IMR-90 (cell line): ENCODE measurements at places on chromosomes 1 and 21. TPM values are rescaled to one million over a fixed set of nuclear protein-coding genes. Genes with fewer than 3 reads are reported as not detected.
A peak's percentile ranks its signal among the peaks of the same experiment; 100 is the strongest.

DNA sequence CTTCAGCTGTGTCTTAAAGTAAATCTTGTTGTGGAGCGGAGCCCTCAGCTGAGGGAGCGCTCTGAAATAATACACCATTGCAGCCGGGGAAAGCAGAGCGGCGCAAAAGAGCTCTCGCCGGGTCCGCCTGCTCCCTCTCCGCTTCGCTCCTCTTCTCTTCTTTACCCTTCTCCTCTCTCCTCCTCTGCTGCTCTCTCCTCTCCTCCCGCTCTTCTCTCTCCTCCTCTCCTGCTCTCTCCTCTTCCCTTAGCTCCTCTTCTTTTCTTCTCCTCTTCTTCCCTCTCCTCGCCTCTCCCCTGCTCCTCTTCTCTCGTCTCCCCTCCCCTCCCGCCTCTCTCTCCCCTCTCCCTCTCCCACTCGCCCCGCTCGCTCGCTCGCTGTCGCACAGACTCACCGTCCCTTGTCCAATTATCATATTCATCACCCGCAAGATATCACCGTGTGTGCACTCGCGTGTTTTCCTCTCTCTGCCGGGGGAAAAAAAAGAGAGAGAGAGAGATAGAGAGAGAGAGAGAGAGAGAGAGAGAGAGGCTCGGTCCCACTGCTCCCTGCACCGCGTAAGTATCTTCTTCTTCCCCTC lies at the start of gene PROX1:
Gene PROX1 (plus strand): TSS at position 47 of the 580 bp plus-strand sequence. CDS start 8,563 bp downstream, outside the sequence.
- H3K4me3 ChIP-seq: peak within 1 kb of the TSS; percentile 51
- peak; percentile 87 for DNase-seq
- peaks cover 3% of the 10 kb centered on the region; the same call in 1 of the 2 replicates for H3K4me1 ChIP-seq

DNA sequence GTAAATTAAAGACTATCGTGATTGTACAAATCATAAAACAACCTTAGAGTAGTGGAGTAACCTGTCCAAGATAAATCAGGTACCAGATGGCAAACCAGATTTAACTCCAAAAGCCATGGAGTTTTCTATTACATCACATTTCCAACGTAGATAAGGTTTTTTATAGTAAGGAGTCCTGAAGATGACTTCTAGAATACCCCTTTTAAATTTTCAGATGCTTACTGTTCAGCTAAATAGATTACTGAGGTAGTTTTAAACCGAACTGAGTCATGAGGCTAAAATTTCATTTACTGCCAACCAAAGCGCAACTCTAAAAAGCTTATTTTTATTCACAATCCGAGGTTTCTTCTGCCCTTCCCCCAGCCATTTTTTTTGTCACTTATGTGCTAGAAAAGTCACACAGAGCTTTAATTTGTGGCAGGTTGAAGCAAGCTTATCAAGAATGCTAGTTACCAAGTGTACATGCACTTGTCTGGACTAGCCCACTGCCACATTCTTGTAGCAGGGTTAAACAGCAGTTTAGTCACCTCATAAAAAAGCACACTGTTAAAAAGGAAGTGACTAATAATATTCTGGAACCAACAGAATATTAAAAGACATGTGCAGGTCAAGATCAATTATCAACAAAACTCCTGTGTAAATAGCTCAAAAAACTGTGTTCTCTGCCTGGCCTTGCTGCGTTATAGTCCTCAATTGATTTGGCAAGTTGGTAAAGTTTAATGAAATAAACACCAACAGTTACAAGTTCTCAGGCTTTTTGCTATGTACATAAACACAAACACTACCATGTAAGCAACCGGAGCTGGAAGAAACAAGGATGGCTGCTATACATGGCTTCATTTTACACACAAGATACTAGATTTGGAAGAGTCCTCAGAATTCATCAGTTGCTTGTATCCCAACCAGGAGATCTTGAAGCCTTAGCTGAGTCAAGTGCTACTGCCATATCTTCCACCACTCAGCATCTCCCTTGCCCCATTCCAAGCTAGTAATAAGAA lies 180.3 kb upstream of the DMRTA2 start:
- H3K4me3 ChIP-seq: no peak overlapping the region
- no peaks in the 10 kb centered on the region for H3K36me3 ChIP-seq
- DNase-seq: peak; percentile 69
- no peaks in the 10 kb centered on the region for H3K27me3 ChIP-seq

- H3K36me3 ChIP-seq: peaks cover 3% of the 10 kb centered on the region
- H3K4me3 ChIP-seq: no peak overlapping the region
- DNase-seq: no peak
- no peak overlapping the region for H3K27ac ChIP-seq
These were observed 198.6 kb downstream of the PTPRC start for GRCh38 chr1:198837278-198838021.

BLZF1 gene
- total RNA-seq: 24.2 and 38.9 TPM in 2 replicates

- peaks cover 13% of the 10 kb centered on the region for H3K36me3 ChIP-seq
- H3K4me3 ChIP-seq: no peak overlapping the region
- H3K4me1 ChIP-seq: no peaks in the 10 kb centered on the region
- no peaks in the 10 kb centered on the region for H3K27me3 ChIP-seq
- H3K27ac ChIP-seq: no peak overlapping the region
- no peak for DNase-seq
These were observed 35.5 kb downstream of the C21orf91 start for GRCh38 chr21:17783481-17784179.

DNA sequence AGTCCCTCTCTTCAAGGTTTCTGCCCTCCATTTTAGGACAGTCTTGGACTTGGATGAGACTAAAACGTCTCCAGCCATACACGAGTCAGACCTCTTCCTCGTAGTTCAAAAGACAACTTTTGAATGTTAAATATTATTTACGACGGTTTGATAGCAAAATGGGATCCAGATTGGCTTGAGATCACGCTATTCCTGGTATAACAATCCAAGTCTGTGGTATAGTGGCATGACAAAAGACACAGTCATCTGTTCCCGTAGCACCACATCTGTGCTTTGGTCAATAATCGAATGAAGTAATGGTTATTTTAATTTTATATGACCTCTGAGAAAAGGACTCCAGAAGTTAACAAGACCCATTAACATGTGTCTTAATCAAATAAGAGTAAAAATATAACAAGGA lies 7.0 kb downstream of the PCP4 start:
- H3K27ac ChIP-seq: no peak overlapping the region
- no peaks in the 10 kb centered on the region for H3K27me3 ChIP-seq
- no peaks in the 10 kb centered on the region for H3K4me1 ChIP-seq
- DNase-seq: no peak
- H3K4me3 ChIP-seq: no peak overlapping the region
- no peaks in the 10 kb centered on the region for H3K36me3 ChIP-seq

GPX7 gene
- total RNA-seq: 3.1 and 3.4 TPM in 2 replicates

NEXN gene
- total RNA-seq: 5.2 and 10.3 TPM in 2 replicates

DNA sequence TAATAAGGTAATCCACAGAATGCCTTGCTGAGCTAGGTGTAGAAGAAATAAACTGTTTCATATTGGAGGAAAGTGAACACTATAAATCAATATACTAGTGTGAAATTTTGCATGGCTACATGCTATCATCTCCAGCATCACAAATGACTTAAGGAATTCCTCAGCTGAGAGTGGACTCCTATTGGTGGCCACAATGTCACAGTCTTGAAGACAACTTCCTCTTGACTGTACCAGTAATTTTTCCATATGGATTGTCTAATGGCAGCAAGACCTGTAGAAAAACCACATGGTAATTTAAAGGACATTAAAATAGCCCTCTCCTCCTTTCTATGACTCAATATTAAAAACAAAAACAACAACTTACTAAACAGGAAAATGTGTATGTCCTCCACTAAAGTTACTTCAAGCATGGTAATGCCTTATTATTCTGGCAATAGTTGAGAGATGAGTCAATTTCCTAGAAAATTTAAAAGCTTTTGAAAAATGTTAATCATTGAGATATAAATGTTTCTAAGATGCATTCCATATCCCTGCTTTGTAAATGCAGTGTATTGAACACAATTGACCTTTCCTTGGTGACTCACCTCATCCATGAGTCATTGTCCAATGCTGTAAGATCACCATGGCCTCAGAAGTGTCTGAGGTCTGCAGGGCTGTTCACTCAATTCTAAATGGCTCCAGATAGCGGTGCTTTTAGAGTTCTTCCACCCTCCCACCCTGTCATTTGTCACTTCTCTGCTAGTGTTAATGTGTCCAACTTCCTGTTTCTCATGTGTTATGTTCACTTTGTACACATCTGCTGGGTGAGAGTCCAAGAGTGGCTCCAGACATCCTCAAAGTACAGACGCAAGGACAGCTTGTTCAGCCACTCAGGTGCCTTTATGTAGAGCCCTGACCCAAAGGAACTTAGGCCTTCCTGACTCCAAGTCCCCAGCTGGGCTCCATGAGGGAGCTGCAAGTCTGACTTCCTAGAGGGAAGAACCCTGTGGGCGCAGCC lies 32.8 kb upstream of the DNASE2B start:
- DNase-seq: peak; percentile 99
- H3K27me3 ChIP-seq: no peaks in the 10 kb centered on the region
- H3K27ac ChIP-seq: peak overlapping the region; percentile 73
- no peaks in the 10 kb centered on the region for H3K36me3 ChIP-seq
- H3K4me3 ChIP-seq: no peak overlapping the region

DNA sequence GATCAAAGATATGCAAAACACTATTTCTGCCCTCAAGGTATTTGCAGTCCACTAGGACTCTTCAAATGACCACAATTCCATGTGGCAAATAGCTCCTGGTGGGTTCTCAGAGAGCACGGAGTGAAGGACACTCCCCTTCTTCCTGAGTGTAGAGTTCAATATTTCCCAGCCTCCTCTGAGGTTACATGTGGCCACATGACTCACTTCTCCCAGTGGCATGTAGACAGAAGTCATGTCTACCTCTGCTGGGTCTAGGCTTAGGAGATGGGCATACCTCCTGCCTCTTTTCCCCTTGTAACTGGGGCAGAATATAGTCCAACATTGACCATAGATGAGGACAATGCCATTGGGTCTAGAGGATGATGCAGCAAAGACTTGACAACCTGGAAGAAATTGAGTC lies 191.4 kb downstream of the MIS18A start:
- H3K4me3 ChIP-seq: no peak overlapping the region
- peaks cover 3% of the 10 kb centered on the region; the same call in 1 of the 2 replicates for H3K27me3 ChIP-seq
- DNase-seq: no peak
- H3K27ac ChIP-seq: no peak overlapping the region

DNA sequence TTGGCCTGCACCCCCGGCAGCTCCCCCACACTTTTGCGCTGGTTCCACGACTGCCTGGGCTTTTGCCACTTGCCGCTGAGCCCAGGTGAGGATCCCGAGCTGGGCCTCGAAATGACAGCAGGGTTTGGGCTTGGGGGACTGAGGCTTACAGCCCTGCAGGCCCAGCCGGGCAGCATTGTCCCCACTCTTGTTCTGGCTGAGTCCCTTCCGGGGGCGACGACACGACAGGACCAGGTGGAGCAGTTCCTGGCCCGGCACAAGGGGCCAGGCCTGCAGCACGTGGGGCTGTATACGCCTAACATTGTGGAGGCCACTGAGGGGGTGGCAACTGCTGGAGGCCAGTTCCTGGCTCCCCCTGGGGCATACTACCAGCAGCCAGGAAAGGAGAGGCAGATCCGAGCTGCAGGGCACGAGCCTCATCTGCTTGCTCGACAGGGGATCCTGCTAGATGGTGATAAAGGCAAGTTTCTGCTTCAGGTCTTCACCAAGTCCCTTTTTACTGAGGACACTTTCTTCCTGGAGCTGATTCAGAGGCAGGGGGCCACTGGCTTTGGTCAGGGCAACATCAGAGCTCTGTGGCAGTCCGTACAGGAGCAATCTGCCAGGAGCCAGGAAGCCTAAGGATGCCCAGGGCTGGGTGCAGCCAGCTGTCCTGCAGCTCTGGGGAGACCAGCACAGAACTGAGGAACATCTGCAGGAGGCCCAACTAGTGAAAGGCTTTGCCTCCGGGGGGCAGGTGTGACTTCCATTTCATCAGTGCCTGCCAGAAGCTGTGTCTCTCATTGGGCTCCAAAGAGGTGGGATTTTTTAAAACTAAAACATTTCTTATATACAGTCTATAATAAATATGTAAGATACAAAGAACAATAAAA lies 1.2 kb downstream of the HPDL start:
- peaks cover 16% of the 10 kb centered on the region for H3K36me3 ChIP-seq
- H3K4me1 ChIP-seq: no peaks in the 10 kb centered on the region
- no peaks in the 10 kb centered on the region for H3K27me3 ChIP-seq
- H3K27ac ChIP-seq: no peak overlapping the region

CD244 gene
- total RNA-seq: not detected in 2 replicates

TMPRSS2 gene
- total RNA-seq: not detected in 2 replicates

GABRD gene
- total RNA-seq: not detected in 2 replicates

CTTNBP2NL gene
- 22.0 and 31.7 TPM in 2 replicates for total RNA-seq

DNA sequence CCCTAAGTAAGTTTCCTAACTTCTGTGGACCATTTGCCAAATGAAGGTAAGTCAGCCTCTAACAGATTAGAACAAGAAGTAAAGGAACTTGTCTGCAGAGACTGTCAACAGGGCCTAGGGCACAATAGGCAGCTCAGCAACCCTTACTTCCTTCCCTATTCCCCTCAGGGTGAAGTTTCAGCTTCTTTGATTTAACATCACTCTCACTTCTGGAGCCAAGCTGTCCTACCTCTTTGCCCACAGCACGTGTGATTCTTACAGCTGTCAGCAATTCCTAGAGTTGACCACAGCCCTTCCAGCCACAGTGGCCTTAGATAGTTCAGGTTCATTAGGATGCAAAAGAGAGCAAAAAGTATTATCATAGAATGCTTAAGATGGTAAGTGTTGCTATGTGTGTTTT lies 7.6 kb upstream of the EIF4G3 start:
- no peaks in the 10 kb centered on the region for H3K27me3 ChIP-seq
- H3K27ac ChIP-seq: no peak overlapping the region
- no peak overlapping the region for H3K4me3 ChIP-seq
- DNase-seq: no peak

DNA sequence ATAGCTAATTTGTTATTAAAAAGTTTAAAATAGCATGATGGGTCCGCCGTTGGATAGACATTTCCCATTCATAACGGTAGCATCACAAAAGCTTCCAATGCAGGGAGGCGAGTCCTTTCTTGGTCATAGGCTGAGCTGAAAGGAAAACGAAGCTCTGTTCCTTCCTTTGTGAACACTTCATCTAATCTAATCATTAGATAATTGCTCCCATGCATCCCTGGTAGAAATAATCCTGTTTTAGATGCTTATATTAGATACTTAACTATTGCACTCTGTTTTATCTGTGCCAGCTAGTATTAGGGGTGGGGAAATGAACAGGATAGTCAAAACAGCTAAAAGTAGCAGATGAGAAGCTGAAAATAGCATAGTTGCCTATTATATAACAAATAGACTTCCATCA lies 215.0 kb downstream of the SLC35F3 start:
- no peak overlapping the region for H3K27ac ChIP-seq
- no peaks in the 10 kb centered on the region for H3K4me1 ChIP-seq
- H3K27me3 ChIP-seq: no peaks in the 10 kb centered on the region
- no peaks in the 10 kb centered on the region for H3K36me3 ChIP-seq
- DNase-seq: no peak
- H3K4me3 ChIP-seq: no peak overlapping the region

USH2A gene
- under 0.01 TPM in 2 replicates for total RNA-seq

GRCh38 chr1:231420959-231421545 lies 1.0 kb downstream of the EGLN1 start:
- peak; percentile 48 for DNase-seq
- no peaks in the 10 kb centered on the region for H3K27me3 ChIP-seq
- peak overlapping the region; percentile 98 for H3K27ac ChIP-seq
- H3K36me3 ChIP-seq: no peaks in the 10 kb centered on the region; the same call in 1 of the 2 replicates

DNA sequence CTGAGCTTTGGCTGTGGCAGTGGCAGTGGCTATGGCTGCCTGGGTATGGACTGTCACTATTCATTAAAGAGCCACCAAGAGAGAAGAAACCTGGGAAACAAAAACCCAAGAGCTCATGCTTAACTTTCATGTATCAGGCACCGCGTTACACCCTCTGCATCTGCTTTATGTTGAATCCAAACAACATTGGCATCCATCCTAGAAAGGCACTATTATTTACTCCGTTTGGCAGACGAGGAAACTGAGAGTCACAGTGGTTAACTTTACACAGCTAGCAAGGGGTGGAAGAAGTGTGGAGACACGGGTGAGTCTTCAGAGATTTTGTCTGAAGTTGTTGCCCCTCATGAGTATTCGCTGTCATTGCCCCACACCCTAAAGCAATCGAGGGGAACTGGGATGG lies 63.8 kb downstream of the PLXNA2 start:
- H3K36me3 ChIP-seq: no peaks in the 10 kb centered on the region
- no peak overlapping the region for H3K27ac ChIP-seq
- H3K4me3 ChIP-seq: no peak overlapping the region
- no peak for DNase-seq
